ENCODE measurements at places on chromosomes 6 and 20.

DNA sequence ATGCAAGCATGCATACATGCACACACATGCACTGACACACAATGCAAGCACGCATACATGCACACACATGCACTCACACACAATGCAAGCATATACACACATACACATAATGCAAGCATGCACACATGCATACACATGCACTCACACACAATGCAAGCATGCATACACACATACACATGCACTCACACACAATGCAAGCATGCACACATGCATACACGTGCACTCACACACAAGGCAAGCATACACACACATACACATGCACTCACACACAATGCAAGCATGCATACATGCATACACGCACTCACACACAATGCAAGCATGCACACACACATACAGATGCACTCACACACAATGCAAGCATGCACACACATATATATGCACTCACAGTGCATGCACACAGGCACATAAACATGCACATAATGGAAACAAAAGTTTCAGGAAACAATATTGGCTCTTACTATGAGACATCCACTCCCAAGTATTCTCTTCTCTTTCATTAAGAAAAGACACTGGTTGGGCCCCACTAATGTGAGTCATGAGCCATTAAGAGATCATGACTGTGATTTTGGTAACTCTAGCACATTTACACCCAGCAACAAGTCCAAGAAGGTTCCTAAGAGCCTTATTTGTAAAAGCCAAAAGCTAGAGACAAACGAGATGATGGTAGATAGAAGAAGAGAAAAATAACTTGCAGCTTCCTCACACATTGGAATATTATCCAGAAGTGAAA is 22.2 kb downstream of the APCDD1L start:
- no peaks in the 10 kb centered on the region for H3K4me1 ChIP-seq
- no peak for DNase-seq
- no peak overlapping the region for H3K4me3 ChIP-seq
- H3K27ac ChIP-seq = no peak overlapping the region
- H3K27me3 ChIP-seq = no peaks in the 10 kb centered on the region

- H3K4me1 ChIP-seq = no peaks in the 10 kb centered on the region
- peaks cover 10% of the 10 kb centered on the region for H3K27me3 ChIP-seq
- DNase-seq = peak; percentile 79
- H3K36me3 ChIP-seq = no peaks in the 10 kb centered on the region
- no peak overlapping the region for H3K27ac ChIP-seq
- no peak overlapping the region for H3K4me3 ChIP-seq
Observed at GRCh38 chr20:208942-209566, 18.0 kb upstream of the DEFB129 start.

- H3K27ac ChIP-seq = no peak overlapping the region
- H3K4me3 ChIP-seq = no peak overlapping the region
- no peak for DNase-seq
- no peaks in the 10 kb centered on the region for H3K4me1 ChIP-seq
Observed at GRCh38 chr6:152874846-152875568, 107.8 kb downstream of the FBXO5 start.

DNA sequence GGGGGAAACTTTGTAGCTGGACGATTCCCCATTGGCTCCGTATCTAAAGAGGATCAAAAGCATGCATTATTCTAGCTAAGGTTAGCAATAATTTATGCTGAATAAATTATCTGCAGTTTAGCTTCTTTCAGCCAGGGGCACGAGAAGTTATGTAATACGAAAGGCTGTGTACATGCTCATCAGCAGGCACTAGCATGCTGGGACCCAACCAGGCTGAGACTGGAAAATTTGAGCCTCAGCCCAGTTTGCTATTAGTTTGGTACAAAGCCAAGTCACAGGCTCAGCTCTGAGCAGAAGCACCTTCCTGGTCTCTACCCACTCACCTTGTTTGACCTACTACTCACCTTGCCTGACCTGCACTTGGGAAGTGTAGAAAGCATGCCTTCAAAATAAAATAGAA is 328.1 kb upstream of the ARID1B start:
- H3K27me3 ChIP-seq = no peaks in the 10 kb centered on the region
- no peaks in the 10 kb centered on the region for H3K4me1 ChIP-seq
- H3K4me3 ChIP-seq = no peak overlapping the region
- H3K27ac ChIP-seq = no peak overlapping the region
- no peaks in the 10 kb centered on the region for H3K36me3 ChIP-seq

GRCh38 chr6:39050453-39051112 is 2.0 kb downstream of the GLP1R start:
- peaks cover 36% of the 10 kb centered on the region for H3K27me3 ChIP-seq
- no peak overlapping the region for H3K27ac ChIP-seq
- no peak for DNase-seq
- H3K4me1 ChIP-seq = no peaks in the 10 kb centered on the region
- no peak overlapping the region for H3K4me3 ChIP-seq

- no peaks in the 10 kb centered on the region for H3K27me3 ChIP-seq
- DNase-seq = no peak
- H3K36me3 ChIP-seq = peaks cover 26% of the 10 kb centered on the region
- H3K27ac ChIP-seq = no peak overlapping the region
- no peak overlapping the region for H3K4me3 ChIP-seq
Observed at GRCh38 chr6:125294925-125295324, 6.8 kb downstream of the HDDC2 start.

DNA sequence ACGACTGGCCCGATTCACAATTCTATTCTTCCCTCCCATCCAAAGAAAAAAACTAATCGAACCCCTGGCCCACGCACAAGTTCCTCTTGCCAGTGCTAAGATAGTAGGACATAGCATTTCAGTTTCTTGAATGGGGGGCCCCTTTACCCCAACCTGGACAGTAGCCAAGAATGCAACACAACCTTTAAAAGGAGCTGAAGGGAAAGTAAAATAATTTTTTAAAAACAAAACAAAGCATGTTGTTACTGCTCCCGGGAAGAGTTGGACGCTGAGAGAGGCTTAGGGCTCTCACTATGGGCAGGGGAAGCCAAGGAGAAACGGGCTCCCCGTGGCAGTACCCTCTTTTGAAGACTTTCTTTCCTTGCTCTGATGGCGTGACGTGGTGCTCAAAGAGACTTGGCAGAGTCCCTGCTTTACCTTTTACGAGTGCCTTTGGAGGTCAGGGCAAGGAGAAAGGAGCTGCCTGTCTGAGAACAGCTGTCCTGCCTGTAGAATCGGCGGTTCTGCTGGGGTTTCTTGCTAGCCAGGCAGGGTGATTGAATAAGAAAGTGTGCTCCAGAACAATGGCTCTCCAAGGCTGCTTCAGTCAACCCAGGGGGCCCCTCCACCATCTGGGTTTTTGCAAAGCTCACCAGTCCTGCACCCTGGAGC is 5.8 kb downstream of the TFAP2C start:
- no peaks in the 10 kb centered on the region for H3K4me1 ChIP-seq
- H3K36me3 ChIP-seq = no peaks in the 10 kb centered on the region
- H3K27ac ChIP-seq = no peak overlapping the region
- no peak for DNase-seq

- no peak for DNase-seq
- no peaks in the 10 kb centered on the region for H3K36me3 ChIP-seq
- H3K27me3 ChIP-seq = peaks cover 2% of the 10 kb centered on the region
Observed at GRCh38 chr20:48711696-48712464, 115.9 kb downstream of the PREX1 start.

DNA sequence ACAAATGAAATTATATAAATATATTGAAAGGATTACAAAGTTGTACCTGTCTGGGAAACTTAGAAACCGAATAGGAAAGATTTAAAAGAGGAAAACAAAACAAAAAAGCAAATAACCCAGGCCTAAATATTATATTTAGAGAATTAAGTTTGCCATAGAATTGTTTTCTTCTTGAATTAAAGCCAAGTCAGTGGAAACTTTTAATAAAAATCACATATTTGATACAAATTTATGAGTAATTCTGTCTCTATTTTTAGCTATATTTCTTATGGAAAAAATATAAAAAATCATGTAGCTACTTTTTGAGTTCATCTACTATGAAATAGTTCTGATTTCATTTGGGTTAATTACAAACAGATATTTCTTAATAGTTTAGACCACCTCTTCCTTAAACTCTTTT is 470.2 kb upstream of the HSF2 start:
- H3K4me3 ChIP-seq = no peak overlapping the region
- peaks cover 3% of the 10 kb centered on the region for H3K4me1 ChIP-seq
- no peak for DNase-seq
- no peaks in the 10 kb centered on the region for H3K36me3 ChIP-seq

DNA sequence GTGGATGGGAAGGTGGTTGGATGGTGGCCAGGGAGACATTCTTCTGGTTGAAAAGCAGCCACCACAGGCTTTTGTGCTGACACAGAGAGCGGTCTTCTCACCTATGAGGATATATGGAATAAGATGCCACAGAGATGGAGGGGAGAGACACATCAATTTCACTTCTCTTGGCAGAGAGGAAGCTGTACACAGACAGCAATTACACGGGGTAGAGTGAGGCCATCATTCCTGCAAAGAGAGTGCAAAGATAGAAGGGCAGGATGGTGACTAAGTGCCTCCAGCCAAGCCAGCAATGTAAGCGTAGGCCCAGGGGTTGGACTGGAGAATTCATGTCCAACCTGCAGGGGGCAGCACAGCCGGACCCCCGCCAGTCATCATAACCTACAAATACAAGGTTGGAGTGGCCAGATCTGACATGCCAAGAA is 56.4 kb downstream of the NRN1 start:
- no peak overlapping the region for H3K27ac ChIP-seq
- no peaks in the 10 kb centered on the region for H3K4me1 ChIP-seq
- H3K4me3 ChIP-seq = no peak overlapping the region
- H3K27me3 ChIP-seq = no peaks in the 10 kb centered on the region

GRCh38 chr6:149128489-149129145 is 188.9 kb upstream of the TAB2 start:
- peaks cover 3% of the 10 kb centered on the region for H3K27me3 ChIP-seq
- no peak for DNase-seq
- no peaks in the 10 kb centered on the region for H3K36me3 ChIP-seq
- H3K4me1 ChIP-seq = peaks cover 6% of the 10 kb centered on the region
- H3K4me3 ChIP-seq = no peak overlapping the region
- no peak overlapping the region for H3K27ac ChIP-seq

GRCh38 chr20:1388741-1389483 is 3.9 kb downstream of the FKBP1A start:
- no peak overlapping the region for H3K27ac ChIP-seq
- no peak for DNase-seq
- no peak overlapping the region for H3K4me3 ChIP-seq
- H3K36me3 ChIP-seq = peaks cover 7% of the 10 kb centered on the region

DNA sequence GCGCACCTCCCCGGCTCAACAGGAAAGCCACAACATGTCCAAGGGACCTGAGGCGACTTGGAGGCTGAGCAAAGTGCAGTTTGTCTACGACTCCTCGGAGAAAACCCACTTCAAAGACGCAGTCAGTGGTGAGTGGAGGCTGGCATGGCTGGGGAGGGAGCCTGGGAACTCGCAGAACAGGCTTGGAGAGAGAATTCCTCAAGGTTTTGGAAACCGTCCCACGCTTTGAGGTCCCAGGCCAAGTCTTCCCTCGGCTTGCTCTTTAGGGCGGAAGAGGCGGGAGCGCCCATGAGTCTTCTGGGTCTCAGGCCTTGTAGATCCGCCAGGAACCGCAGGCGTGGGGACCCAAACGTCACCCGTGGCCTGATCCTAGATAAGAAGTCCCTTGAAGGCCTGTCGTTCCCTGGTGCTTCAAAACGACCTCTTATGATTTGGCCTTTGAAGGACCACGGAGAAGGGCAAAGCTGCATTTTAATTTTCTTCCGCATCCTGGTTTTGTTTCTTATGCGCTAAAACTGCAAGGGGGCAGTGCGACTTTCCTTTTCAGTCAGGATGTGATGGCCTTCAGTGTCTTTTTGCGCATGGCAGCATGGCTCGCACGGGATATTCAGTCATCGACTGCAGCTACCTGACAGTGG is 2.0 kb downstream of the LAMP5 start:
- H3K4me1 ChIP-seq = no peaks in the 10 kb centered on the region
- no peak overlapping the region for H3K27ac ChIP-seq
- H3K4me3 ChIP-seq = no peak overlapping the region
- H3K27me3 ChIP-seq = peaks cover 62% of the 10 kb centered on the region
- H3K36me3 ChIP-seq = no peaks in the 10 kb centered on the region
- no peak for DNase-seq

DNA sequence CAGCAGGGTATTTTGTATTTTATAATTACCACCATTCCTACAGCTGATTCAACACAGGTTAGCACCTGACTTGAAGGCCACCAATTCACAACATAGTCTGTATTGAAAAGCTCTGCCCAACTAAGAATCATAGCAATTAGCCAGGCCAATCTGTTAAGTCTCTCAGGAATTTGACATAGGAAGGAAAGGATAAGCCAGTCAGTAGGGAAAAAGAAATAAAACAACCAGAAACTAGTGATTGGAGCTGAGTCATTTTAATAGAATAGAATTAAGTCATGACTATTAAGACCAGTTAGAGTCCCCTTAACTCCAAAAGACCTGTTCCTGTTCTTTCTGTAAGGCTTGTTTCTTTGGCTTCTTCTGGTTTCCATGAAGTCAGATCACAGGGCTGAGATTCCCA is 8.1 kb downstream of the RANBP9 start:
- H3K4me3 ChIP-seq = no peak overlapping the region
- H3K36me3 ChIP-seq = peaks cover 1% of the 10 kb centered on the region
- no peak overlapping the region for H3K27ac ChIP-seq
- no peaks in the 10 kb centered on the region for H3K27me3 ChIP-seq
- H3K4me1 ChIP-seq = peaks cover 3% of the 10 kb centered on the region
- DNase-seq = no peak

GRCh38 chr6:167678102-167679101 is 148.3 kb upstream of the AFDN start:
- H3K27ac ChIP-seq = no peak overlapping the region
- H3K36me3 ChIP-seq = no peaks in the 10 kb centered on the region
- H3K4me3 ChIP-seq = no peak overlapping the region

- peaks cover 3% of the 10 kb centered on the region for H3K4me1 ChIP-seq
- H3K27ac ChIP-seq = peak overlapping the region; percentile 76
- DNase-seq = peak; percentile 80
- H3K27me3 ChIP-seq = no peaks in the 10 kb centered on the region
Observed at GRCh38 chr6:77292564-77293546, 170.4 kb downstream of the HTR1B start.

GRCh38 chr6:138485586-138486248 is 13.6 kb downstream of the NHSL1 start:
- no peaks in the 10 kb centered on the region for H3K27me3 ChIP-seq
- no peak overlapping the region for H3K27ac ChIP-seq
- H3K4me3 ChIP-seq = no peak overlapping the region
- no peak for DNase-seq

DNA sequence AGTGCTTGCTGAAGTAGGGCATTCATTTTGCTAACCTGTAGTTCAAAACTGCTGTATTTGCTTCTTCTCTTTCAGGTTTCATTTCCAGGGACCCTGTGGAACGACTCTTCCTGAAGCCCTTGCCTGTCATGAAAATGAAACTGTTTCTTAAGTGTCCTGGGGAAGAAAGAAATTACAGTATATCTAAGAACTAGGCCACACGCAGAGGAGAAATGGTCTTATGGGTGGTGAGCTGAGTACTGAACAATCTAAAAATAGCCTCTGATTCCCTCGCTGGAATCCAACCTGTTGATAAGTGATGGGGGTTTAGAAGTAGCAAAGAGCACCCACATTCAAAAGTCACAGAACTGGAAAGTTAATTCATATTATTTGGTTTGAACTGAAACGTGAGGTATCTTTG is 3.4 kb upstream of the NOL7 start:
- DNase-seq = no peak
- no peak overlapping the region for H3K4me3 ChIP-seq
- H3K4me1 ChIP-seq = peaks cover 4% of the 10 kb centered on the region
- H3K36me3 ChIP-seq = no peaks in the 10 kb centered on the region
- no peaks in the 10 kb centered on the region for H3K27me3 ChIP-seq
- H3K27ac ChIP-seq = no peak overlapping the region

Data from IMR-90 (cell line).